Activated naive CD4-positive, alpha-beta T cell (primary cell): ENCODE measurements at places on chromosomes 2 and 18.

DNA sequence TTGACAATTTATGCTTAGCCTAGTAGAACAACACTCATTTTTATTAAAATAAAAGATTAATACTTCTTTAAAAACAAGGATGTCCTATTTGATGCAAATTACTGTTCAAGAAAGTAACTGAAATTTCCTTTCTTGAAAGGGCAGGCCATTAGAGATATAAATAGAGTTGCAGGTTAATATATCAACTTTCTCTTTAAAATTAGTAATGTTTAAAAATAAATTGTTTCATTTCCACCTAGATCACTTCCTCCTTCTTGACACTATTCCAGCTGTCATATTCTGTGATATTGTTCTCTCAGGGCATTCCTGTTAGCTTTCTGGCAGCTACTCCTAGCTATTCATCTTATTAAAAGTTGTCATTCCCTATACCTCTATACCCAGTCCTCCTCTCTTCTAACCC lies 357.9 kb upstream of the NRP2 start:
- no peak for DNase-seq

DNA sequence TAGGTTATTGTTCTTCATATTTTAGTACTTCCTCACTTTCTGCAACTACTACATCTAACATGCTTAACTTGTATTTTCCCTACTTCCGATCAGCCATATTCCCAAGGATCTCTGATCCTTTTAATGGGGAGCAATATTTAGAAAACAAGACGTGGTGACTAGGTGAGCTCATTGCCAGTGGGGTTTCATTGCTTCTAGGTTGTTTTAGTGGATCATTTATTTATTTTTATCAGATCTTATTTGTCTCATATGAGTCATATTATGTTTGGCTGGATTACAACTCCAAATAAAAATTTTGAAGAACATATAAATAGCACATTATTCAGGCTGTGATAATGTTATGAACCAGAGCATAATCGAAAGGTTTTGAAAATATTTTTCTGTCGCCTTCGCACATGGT lies 480.9 kb upstream of the TMEFF2 start:
- no peak for DNase-seq

DNA sequence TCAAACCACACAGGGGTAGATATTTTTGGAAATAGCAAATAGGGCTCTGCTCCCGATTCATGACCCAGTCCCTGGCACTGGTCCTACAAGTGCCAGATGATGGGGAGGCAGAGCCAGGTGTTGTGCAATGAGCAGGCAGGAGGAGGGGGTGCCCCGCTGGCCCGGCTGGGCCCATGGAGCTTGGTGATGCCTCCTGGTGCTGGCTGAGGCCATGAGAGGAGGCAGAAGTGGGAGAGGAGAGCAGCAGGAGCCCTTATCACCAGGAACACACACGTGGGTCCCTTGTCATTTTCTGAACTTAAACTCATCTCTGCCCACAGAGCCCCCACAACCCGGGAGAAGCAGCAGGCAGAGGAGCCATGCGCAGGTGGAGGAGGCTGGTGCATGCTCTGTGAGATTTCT lies 90.5 kb upstream of the MAPK4 start:
- no peak for DNase-seq

- DNase-seq: no peak
Measured at GRCh38 chr18:78721981-78722380, 257.6 kb upstream of the SALL3 start.

GRCh38 chr2:71503837-71504236 lies 50.5 kb downstream of the DYSF start:
- no peak for DNase-seq

DNA sequence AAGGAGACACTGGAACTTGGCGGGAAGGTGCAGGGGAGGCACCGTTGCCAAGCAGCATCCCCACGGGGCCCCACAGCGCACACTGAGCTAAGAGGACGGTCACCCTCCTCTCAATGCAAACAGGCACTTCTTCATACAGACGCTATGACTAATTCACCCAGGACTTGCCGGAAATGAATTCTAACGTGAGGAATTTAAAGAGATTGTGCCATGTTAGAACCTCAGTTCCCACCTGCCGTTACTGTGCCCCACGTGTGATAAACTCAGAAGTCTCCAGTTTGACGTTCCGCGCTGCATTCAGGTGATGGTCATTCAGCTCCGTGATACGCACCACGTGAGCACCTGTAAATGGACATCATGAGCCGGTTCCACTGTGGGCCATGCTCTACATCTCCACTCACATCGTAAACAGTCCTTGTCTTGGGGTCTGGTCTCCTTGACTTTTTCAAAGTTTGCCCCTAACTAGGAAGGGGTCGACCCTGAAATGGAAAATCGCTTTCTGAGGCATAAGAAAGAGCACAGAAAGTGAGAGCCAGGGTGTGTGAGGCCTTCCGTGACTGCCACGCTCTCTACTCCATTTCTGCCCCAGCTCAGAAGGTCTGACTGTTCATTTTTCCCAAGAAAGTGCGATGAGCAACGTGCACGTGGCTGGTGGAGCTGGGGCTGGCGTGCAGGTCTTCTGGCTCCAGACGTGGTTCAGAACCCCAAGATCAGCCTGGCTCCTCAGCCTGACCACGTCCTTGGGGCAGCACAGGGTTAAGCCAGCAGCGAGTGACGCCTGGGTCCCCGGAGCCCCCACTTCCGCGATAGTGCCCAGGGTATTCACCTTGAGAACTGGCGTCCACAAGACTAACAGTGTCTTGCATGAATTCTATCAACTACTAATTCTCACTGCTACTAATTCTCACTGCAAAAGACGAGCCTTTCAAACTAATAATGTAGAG lies 35.1 kb downstream of the TMEM18 start:
- DNase-seq: no peak

DNA sequence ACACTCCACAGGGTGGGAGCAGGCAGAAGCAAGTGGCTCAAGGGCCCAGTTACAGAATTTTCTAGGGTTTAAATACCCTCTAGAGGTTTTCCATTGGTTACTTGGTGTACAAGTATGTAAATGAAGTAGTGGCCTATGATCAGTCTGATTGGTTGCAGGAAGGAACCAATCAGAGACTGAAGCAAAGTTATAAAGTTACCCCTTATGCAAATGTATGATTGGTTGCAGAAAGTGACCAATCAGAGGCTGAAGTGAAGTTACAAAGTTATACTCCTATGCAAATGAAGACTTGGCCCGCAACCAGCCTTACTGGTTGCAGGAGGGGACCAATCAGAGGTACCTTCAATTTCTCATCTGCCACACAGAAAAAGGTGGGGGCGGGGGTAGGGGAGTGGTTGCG lies 154.6 kb downstream of the INO80D start:
- DNase-seq: no peak

- no peak for DNase-seq
Measured at GRCh38 chr18:73790587-73790986, 357.0 kb downstream of the FBXO15 start.

DNA sequence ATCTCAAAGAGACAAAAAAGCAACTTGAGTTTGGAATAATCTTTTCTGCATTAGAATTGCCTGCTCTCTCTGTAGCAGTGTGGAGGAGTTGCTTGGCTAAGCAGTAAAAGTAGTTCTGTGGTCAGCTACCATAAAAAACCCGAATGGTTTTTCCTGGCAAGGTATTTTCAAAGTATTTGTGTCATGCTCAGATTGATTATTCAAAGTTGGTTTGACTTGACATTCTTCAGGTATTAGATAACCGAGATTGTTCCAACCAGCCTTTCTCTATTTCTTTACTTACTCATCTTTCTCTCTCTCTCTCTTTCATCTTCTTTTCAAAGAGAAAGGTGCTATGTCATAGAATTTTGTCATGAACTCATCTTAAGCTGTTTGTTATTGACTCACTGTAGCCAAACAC lies 404.9 kb downstream of the CPS1 start:
- DNase-seq: no peak

DNA sequence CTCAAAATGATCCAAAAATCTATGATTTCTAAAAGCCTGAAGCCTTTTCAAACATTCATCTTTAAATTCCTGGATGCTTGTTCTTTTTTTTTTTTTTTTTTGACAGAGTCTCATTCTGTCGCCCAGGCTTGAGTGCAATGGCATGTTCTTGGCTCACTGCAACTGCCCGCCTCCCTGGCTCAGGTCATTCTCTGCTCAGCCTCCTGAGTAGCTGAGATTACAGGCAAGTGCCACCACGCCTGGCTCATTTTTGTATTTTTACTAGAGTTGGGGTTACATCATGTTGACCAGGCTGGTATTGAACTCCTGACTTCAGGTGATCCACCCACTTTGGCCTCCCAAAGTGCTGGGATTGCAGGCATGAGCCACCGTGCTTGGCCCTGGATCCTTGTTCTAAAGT lies 649.5 kb downstream of the XIRP2 start:
- no peak for DNase-seq

DNA sequence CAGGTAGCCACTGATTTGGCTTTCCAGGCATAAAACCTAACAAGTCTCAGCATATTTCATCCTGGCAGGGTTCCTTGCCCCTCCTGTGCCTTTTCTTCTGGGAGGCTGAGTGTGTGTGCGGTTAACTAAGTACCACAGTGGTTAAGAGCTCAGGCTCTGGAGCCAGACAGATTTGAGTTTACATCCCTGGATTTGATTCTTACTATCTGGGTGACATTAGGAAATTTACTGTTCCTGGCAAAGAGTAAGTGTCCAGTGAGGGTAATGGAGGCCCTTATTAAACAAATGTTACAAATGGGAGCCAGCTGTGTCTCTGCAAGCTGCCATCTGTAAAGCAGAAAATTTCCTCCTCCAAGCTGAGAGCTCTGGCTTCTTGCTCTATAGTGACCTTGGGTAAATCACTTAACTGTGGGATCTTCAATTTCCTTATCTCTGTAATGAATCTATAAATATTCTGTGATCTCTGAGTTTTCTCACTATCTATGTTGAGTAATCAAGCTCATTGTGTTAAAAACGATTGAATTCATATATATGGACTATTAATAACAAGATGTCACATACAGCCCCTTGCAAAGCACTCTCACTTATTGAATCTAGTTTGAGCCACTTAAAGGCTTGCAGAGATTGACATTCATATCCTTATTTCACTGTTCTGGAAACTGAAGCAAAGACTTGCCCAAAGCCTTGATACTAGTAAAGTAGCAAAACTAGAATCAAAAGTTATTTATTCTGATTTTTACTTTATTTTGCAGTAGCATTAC lies 6.5 kb upstream of the COBLL1 start:
- no peak for DNase-seq

- no peak for DNase-seq
Measured at GRCh38 chr2:127358044-127358443, 29.7 kb downstream of the MAP3K2 start.

DNA sequence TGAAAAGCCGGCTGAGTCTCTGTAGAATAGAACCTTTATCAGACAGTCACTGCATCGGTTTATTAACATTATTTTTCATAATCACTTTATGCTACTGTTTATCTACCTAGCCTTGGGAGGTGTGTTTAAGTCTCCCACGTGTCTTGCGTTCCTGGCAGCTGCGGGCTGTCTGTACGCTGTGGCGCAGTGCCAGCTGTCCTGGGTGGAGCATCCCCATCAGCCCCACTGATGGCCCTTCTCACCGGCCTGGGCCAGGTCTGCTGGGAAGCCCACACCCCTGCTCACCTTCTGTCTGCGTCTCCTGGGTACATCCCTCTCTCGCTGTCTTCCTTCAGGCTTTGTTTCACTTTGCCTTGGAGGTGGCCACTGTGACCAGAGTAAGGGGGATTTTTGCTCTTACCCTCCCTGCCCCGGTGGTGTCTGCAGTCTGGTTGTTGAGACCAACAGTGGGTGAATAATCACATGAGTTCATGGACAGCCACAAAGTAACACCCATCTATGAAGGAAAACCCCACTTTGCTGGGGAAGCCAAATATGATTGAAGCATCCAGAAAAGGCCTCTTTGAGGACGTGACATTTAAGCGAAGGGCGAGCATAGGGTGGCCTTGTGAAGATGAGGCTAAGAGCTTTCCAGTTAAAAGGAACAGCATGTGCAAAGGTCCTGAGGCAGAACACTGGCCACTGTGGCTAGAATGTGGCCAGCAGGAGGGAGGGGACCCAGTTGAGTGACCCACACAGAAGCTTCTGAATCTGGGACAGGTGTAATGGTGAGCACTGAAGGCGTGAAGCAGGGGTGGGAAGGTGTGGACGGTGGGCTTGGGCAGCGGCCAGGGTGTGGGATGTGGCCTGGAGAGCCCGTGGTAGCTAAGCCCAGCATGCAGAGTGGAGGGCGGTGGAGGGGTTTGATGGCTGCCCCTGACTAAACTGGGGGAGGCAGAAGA lies 41.7 kb downstream of the RAMP1 start:
- no peak for DNase-seq
